Cortex of kidney (tissue), 1 donor: ENCODE measurements at places on chromosomes 2 and 18.

- no peak for DNase-seq
Observed at GRCh38 chr2:136242687-136243277, 124.8 kb upstream of the CXCR4 start.

DNA sequence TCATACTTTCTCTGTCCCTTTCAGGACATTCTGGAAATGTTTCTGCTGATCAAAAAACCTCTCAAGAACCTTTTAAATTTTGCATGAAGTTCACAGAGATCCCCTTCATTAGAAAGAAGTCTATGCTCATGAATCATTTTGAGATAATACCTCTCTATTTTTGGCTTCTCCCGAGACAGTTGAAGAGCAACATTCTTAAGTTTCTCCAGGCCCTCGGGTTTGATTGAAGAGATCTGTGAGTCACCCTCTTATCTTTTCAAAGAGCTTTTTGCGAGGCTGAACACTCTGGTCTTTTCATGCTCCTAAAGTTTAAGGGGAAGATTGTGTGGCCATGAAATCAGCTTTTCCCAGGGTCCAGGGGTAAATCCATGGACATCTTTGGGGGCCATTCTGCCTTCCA is 354.2 kb downstream of the FBXO15 start:
- DNase-seq = no peak

GRCh38 chr2:22350621-22351020 is 1034.4 kb upstream of the KLHL29 start:
- DNase-seq = no peak

GRCh38 chr2:624551-625347 is 52.5 kb downstream of the TMEM18 start:
- no peak for DNase-seq

GRCh38 chr2:46873604-46874068 is 42.0 kb downstream of the MCFD2 start:
- no peak for DNase-seq

DNA sequence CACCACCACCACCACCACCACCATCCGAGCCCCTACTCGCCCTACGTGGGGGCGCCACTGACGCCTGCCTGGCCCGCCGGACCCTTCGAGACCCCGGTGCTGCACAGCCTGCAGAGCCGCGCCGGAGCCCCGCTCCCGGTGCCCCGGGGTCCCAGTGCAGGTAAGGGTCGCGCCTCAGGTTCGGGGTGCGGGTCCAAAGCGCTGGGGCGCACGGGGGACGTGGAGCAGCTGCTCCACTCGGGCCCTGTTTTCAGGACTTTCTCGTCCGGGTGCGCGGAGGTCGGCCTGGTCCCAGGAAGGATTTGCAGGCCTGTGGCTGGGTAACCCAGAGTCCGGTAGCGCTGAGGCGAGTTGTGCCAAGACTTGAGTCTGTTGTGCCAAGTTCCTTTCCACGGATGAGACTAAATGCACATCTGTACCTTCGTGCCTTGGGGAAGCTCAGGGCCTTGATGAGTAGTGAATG is 2.8 kb downstream of the GATA6 start:
- DNase-seq = no peak

DNA sequence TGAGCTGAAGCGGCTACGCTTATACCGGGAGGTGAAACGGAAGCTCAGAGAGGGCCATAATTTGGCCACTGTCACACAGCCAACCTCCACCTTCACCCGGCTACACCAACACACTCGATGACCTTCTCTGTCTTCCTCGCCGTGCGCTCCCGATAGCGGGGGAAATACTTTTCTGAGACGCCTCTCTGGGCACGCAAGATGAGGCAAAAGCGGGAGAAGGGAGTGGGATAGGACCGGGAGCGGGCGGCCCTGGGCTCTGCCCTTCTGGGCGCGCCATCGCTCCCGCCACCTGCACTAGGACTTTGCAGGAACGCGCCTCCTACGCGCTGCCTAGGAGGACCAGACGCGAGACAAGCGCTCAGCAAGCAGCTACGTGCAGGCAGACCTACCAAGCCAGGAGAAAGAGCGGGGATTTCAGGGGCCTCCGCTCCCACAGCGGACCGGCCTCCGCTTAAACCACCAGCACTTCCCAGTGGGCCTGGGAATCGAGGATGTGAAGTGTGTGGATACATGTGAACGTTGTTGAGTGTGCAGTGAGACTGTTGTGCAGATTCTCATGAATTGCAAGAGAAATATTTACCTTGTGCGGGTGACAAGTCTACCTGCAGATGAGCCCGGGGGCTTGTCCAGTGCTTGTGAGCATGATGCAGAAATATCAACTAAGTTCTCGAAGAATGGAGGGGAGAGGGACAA is 11.4 kb downstream of the SIX3 start:
- DNase-seq = no peak

GRCh38 chr2:225462417-225462816 is 62.9 kb downstream of the NYAP2 start:
- no peak for DNase-seq

DNA sequence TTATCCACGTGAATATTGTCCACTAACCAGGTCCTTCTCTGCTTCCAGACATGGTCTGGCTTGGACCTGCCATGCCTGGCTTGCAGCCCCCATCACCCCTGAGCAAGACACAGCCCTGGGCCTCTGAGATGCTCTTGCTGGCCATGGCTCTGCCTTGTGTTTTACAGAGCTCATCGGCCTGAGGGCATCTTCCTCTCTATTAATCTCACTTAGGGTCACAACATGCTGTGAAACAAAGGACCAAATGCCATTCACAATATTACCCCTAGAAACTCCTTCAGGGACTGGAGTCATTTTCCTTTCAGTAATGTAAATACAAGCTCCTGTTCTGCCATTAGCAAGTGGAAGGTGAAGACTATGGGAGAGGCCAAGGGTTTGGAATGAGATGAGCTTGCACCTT is 6.8 kb upstream of the TPO start:
- DNase-seq = no peak

DNA sequence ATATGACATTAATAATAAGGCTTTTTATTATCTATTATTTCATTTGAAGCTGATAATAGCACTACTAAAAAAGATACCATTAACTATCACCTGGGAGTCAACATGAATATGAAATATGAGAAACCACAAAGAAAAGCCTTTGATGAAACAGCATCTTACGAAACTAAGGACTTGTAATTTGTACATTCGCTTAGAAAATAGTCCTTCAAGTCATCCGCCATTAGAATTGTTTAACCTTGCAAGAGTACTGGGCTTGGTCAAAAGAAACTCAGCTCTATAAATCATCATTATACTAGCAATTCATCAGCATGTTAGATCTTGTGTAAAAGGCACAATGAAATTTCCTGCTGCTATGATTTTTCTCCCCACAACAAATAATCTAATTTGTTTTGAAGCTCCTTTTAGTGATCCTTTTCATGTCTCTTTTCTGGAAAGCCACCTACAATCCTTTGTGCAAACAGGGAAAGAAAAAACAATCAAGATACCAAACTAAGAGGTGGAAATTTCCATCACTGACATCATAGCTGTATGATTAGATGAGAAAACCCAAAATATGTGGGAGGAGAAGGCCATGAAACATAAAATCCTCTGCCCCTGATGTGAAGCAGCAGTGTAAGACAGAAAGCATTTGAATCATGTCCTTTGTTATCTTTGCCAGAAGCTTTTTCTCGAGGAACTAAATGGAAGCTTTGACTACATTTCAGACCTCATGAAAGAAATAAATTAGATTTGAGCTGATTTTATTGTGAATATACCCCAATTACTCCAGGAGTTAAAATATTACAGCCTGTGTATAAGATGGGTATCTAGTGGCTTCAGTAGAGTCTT is 31.2 kb downstream of the SCN9A start:
- no peak for DNase-seq

DNA sequence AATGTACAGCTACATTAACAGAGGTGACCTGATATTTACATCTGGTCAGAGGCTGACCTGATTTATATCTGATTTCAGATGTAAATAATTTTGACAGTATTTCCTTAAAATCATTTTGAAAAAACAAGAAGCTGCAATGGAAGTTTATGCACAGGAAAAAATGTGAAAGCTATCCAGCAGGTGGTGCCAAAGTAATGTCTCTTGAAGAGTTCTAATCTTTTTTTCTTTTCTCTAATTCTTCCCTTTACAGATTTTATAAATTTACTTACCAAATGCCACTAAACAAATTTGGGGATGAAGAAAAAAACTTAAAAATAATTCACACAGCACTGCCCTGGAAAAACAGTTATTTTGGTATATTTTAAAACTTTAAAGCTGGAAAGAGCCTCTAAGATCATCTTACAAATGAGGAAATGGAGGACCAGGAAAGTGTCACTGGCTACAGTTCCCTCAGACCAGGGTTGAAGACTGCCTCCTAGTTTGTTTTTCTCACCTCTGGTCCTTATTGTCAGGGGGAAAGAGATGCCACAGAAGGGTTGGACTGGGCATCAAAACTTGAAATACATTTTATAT is 16.4 kb upstream of the FBLN7 start:
- no peak for DNase-seq

- no peak for DNase-seq
Observed at GRCh38 chr18:9209279-9209678, 72.7 kb downstream of the ANKRD12 start.

DNA sequence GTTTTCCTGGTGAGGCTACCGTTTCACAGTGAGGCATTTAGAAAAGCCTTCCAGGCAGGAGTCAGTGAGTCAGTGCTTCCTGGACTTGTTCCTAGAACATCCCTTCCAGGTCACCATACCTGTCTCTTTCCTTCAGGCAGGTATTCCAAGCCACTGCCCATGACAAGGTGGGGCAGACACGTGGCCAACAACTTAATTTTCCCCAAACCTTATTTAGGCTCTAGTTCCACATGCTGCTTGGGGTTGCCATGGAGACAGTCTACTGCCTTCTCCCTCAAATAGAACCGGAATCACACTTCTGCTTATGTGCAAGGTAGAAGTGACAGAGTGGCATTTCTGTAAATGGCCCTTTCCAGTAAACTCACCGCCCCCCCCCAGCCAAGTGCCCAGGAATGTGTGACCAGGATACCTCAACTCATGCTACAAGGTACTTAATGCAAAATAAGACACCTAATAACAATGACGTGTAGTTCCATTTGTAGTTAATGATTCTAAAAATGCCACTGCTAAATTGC is 258.3 kb downstream of the PRKCE start:
- DNase-seq = no peak

GRCh38 chr2:148338541-148338940 is 306.0 kb upstream of the EPC2 start:
- DNase-seq = no peak

DNA sequence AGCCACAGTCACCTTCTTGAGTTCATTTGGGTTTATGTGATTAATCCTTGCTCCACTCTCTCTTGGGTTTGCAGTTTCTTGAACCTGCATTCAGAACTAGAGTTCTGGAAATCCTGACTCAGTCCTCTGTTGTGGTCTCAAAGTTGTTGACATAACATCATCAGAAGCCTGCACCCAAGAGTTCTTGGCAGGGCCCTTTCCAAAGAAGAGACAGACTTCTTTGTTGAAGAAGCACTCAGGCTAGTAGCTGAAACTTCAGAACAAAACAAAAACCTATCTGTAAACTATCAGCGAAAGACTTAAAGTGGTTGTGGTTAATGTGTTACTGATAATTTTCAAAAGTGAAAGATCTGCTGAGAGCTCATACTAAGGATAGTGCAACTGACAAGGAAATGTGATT is 120.8 kb downstream of the FAM168B start:
- no peak for DNase-seq

DNA sequence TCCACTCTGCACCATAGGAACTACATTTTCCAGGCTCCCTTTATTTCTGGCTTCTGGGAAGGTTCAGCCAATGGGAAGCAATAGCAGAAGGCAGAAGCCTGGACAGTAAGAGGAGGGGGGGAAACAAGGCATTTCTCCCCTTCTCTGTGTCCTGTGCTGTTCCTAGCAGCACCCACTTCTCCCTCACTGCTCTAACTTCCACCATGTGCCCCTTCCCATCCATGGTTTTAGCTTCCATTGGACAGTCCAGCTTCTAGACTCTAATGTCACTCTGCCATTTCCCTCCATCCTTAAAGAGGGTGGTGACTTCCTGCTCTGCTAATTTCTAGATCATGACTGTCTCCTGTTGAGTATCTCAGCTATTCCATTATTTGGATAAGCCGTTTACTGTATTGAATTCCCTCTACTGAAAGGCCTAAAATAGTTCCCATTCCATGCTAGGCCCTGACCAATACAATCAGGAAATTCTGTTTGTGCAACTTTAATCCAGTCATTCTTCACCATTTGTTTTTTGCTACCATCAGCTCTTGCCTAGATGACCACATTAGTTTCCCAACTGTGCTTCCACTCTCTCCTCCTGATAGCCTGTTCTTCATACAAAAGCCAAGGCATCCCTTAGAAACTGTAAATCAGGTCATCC is 20.8 kb upstream of the LYPD1 start:
- no peak for DNase-seq

DNA sequence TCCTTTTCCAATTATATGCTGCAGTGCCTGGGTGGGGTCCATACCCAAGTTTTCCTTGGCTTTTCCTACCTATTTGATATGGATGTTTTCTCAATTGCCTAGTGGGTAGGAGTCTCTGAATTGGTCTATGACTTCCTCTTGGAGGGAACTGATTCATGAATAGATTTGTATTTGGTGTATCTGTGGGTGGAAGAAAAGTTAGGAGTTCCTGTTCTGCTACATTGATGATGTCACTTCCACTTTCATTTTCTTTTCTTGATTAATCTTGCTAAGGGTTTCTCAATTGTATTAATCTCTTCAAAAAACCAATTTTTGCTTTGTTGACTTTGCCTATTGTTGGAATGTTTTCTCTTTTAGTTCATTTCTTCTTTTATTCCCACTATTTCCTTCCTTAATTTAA is 37.4 kb upstream of the SLC9A2 start:
- DNase-seq = no peak

DNA sequence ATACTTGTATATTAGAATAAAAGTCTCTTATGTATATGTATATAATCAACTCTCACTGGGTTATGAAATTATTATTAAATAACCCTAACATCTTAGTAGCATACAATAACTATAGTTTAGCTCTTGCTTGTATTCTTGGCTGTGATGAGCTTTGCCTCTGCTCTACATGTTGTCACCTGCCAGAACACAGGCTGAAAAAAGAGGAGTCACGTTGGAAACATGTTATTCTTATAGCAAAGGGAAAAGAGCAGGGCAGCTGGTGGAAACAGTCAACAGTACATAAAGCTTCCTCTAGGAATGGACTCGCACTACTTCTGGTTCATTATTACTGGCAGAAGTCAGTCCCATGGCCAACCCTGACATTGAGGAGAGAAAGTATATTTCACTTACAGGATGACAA is 362.0 kb upstream of the KYNU start:
- no peak for DNase-seq
